ENCODE measurements at places on chromosomes 12 and 14. TPM values are rescaled to one million over a fixed set of nuclear protein-coding genes. Genes with fewer than 3 reads are reported as not detected.

Gene SERPINA6
- not detected for total RNA-seq

Gene SDSL
- 19.1 TPM for total RNA-seq

Gene AQP2
- not detected for total RNA-seq

Gene GLI1
- 6.4 TPM for total RNA-seq

Gene LIN7A
- 1.5 TPM for total RNA-seq

Gene STK38L
- 23.9 TPM for total RNA-seq

Gene KRT79
- not detected for total RNA-seq

Gene APOLD1
- total RNA-seq: 3.9 TPM

Gene PLA2G1B
- 2.0 TPM for total RNA-seq

Gene RBP5
- total RNA-seq: 0.22 TPM

Gene MAPK1IP1L
- 101 TPM for total RNA-seq

Gene FOXN4
- total RNA-seq: 0.52 TPM

Gene SLC5A8
- not detected for total RNA-seq

Gene RFX4
- not detected for total RNA-seq

Gene CCDC198
- not detected for total RNA-seq

Gene KRT72
- 0.17 TPM for total RNA-seq

Gene MGST1
- 111 TPM for total RNA-seq

Gene ZDHHC22
- total RNA-seq: 0.10 TPM

Gene ETFBKMT
- total RNA-seq: 1.7 TPM

Gene DPY19L2
- total RNA-seq: not detected

Gene DNM1L
- total RNA-seq: 69.7 TPM

Gene SPX
- 0.76 TPM for total RNA-seq

Gene ORAI1
- 20.2 TPM for total RNA-seq

Gene MIP
- total RNA-seq: 0.79 TPM

Gene GALNT6
- total RNA-seq: 16.4 TPM

Gene PAPLN
- total RNA-seq: 9.6 TPM

Gene IL26
- not detected for total RNA-seq

Gene DPPA3
- total RNA-seq: not detected

Gene LRFN5
- not detected for total RNA-seq

Gene RNASE3
- total RNA-seq: not detected

Gene MIS18BP1
- 37.9 TPM for total RNA-seq

Gene KRT2
- not detected for total RNA-seq

Gene SLC25A47
- 0.17 TPM for total RNA-seq

Gene LGR5
- not detected for total RNA-seq

Gene RPGRIP1
- total RNA-seq: not detected
